ENCODE measurements at places on chromosomes 7 and 10. TPM values are rescaled to one million over a fixed set of nuclear protein-coding genes. Genes with fewer than 3 reads are reported as not detected.

The LRRN3 gene
- total RNA-seq, result not detected

The POLR2J3 gene
- 93.7 TPM for total RNA-seq

The GTF2IRD2 gene
- total RNA-seq, result 7.5 TPM

The FAM25C gene
- not detected for total RNA-seq

The FAM25A gene
- total RNA-seq, result not detected

The HUS1 gene
- total RNA-seq, result 20.9 TPM

The TAS2R4 gene
- 1.9 TPM for total RNA-seq

The TPST1 gene
- 20.1 TPM for total RNA-seq

The AKR1C8 gene
- total RNA-seq, result not detected

The CRPPA gene
- 1.3 TPM for total RNA-seq

The PDE1C gene
- total RNA-seq, result 1.8 TPM

The PLA2G12B gene
- total RNA-seq, result not detected

The CAV1 gene
- 1,540 TPM for total RNA-seq

The UFSP1 gene
- 2.5 TPM for total RNA-seq

The CALML3 gene
- total RNA-seq, result not detected

The SEMA3A gene
- 23.2 TPM for total RNA-seq

The TMEM176A gene
- total RNA-seq, result not detected

The PNLIPRP2 gene
- total RNA-seq, result not detected

The EPHB4 gene
- total RNA-seq, result 468 TPM

The EVX1 gene
- total RNA-seq, result not detected

The TUBB8 gene
- not detected for total RNA-seq

The FBXO24 gene
- total RNA-seq, result 0.19 TPM

The GSTO2 gene
- 0.57 TPM for total RNA-seq

The IL6 gene
- 3.7 TPM for total RNA-seq

The ADRB1 gene
- 12.4 TPM for total RNA-seq

The ELFN1 gene
- 0.65 TPM for total RNA-seq

The ANKRD61 gene
- not detected for total RNA-seq

The ERVW-1 gene
- not detected for total RNA-seq

The ZNF438 gene
- 9.8 TPM for total RNA-seq

The HELLS gene
- total RNA-seq, result 54.7 TPM

The DDC gene
- total RNA-seq, result not detected

Measured in vein endothelial cell (primary cell).